ENCODE measurements at places on chromosomes 2 and 18. TPM values are rescaled to one million over a fixed set of nuclear protein-coding genes. Genes with fewer than 3 reads are reported as not detected.

Gene OTOS
- not detected for total RNA-seq

Gene CYRIA
- total RNA-seq: 5.6 TPM

Gene GKN1
- total RNA-seq: not detected

Gene PID1
- 13.0 TPM for total RNA-seq

Gene CLIP4
- total RNA-seq: 73.5 TPM

Measured in fibroblast of the aortic adventitia (primary cell).